ENCODE measurements at places on chromosomes 7 and 10.

- DNase-seq, result no peak
These were observed 154.4 kb upstream of the AKR1E2 start for GRCh38 chr10:4671451-4672145.

- DNase-seq, result no peak
These were observed 197.7 kb upstream of the FRMD4A start for GRCh38 chr10:14528450-14528849.

- no peak for DNase-seq
These were observed 102.0 kb upstream of the FAM20C start for GRCh38 chr7:90111-91063.

- DNase-seq, result no peak
These were observed 155.5 kb downstream of the RNF216 start for GRCh38 chr7:5625938-5626337.

DNA sequence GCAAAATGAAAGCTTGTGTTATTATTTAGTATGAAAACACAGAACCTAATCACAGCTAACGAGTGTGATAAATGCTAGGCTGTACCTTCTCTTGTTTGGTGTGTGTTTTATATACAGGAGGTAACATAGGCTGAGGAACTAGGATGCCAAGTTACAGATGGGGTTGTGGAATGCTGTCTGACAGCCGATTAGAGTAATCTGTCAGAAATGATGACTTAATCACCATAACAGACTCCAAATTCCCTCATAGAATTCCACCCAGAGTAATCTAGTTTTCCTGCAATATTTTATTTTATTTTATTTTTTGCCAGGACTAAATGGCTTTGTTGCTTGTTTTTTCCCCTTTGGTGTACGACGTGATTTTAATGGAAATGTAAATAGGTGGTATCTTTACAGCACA lies 221.2 kb downstream of the CELF2 start:
- DNase-seq, result no peak

GRCh38 chr10:110303681-110304080 lies 1.0 kb downstream of the SMNDC1 start:
- DNase-seq, result no peak

DNA sequence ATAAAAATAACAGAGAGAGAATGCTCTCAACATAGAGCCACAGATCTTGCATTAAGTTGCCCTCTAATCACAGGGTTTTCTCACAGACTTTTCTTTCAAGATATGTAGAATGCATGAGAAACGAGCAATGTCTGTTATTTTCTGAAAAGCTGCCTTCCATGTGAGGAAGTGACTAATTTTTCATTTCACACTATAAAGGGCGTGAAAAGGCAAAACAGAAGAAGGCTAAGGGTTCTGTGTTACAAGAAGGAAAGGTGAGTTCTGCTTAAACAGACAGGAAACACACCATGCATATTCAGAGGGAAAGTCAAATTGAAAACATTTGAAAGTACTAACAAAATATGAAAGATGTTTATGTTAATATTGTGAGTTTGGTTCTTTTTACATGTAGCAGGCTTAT lies 189.2 kb downstream of the SEMA3D start:
- DNase-seq, result no peak

DNA sequence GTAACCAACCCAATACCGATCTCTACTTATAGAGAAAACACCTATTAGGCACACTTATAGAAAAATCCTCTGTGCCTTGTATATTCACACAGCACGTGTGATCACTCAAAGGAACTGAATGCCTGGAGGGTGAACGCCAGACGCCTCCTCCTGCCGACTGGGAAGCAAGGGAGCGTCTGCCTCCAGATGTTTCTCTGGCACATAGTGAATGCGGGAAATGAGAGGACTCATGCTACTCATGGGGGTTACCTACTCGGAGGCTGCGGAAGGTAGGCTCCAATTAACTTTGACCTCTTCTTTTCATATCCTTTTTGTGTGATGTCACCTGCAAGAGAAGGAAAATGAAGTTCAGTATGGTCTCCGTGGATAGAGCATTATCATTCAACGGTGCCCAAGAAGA lies 203.3 kb downstream of the DIP2C start:
- no peak for DNase-seq

- DNase-seq, result no peak
These were observed 153.3 kb downstream of the LRRTM3 start for GRCh38 chr10:67079126-67079525.

DNA sequence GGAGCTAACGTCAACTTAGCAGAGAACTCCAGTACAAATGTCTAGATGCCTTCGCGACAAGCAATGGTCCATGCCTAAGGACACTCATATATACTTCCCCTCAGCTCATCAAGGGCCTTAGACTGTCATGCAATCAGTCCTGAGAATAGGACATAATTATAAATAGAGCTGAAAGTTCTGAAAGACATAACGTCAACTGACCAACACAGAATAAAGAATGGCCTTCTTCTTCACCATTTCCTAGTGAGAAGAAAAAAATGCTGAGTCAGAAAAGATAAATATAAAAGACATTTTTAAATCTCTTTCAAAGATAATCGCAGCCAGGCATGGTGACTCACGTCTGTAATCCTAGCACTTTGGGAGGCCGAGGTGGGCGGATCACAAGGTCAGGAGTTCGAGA lies 83.2 kb downstream of the ARMH3 start:
- no peak for DNase-seq

DNA sequence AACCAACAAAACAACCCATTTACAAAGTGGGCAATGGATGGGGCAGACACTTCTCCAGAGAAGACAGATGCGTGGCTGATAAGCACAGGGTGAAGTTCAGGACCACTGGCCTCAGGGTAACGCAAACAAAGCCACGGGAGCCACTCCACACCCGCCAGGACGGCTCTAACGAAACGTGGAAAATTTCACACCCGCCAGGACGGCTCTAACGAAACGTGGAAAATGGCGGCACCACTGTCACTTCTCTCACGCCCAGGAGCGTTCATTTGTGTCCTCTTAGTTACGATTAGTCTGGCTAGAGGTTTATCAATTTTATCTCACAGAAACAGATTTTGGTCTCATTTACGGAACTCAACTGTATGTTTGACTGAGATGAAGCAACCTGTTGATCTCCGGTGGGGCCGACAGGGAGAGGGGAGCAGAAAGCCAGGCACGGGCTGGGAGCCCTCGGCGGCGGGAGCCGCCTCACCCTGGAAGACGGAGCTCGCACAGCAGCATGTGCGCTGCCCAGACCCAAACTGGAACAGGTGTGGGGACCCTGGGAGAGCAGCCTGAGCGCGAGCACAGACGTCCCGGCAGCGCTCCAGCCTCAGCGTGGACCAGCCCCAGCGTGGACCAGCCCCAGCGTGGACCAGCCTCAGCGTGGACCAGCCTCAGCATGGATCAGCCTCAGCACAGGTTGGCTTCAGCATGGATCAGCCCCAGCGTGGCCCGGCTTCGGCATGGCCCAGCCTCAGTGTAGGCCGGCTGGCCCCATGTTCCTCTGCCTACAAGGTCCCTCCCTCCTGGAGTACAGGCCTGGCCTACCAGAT lies 243.5 kb downstream of the MAD1L1 start:
- DNase-seq, result no peak

GRCh38 chr7:34564091-34564490 lies 93.9 kb upstream of the NPSR1 start:
- DNase-seq, result no peak

- no peak for DNase-seq
These were observed 397.9 kb downstream of the TNS3 start for GRCh38 chr7:47183862-47184590.

DNA sequence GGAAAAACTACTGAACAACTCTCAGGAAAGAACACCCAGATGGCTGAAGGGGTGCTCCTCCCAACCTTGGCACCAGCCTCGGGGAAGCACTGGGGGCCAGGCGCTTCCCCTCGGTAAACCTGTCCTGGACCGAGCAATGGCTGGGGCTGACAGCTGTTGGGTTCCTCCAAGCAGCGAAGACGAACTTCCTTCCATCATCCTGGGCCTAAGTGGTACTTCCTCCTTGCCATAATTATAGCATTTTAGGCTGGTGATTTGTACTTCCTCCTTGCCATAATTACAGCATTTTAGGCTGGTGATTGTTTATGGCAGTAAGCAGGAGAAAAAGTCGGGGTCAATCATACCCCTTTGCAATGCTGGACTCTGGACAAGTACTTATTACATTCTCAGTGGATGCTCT lies 69.3 kb downstream of the MYOF start:
- no peak for DNase-seq

DNA sequence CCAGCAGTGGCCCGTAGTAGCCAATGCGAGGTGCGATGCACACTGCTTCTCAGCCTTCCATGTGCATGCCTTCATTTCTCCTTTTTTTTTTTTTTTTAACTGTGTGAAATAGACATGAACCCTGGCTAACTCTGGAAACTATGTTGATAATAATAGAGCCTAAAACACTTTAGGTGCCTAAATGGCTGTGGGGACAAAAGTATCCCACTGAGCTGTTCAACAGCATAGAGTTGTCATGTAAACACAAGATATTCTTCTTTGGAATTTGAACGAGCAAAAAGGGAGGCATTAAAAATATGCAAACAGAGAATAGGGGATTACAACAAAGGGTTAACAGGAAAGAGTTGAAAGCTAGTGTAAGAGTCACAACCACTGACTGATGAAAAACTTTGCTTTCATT lies 162.1 kb upstream of the NOBOX start:
- DNase-seq, result no peak

GRCh38 chr7:136654406-136654805 lies 214.0 kb upstream of the CHRM2 start:
- DNase-seq, result no peak

- DNase-seq, result no peak
These were observed 269.6 kb downstream of the MDFIC start for GRCh38 chr7:115191526-115191925.

DNA sequence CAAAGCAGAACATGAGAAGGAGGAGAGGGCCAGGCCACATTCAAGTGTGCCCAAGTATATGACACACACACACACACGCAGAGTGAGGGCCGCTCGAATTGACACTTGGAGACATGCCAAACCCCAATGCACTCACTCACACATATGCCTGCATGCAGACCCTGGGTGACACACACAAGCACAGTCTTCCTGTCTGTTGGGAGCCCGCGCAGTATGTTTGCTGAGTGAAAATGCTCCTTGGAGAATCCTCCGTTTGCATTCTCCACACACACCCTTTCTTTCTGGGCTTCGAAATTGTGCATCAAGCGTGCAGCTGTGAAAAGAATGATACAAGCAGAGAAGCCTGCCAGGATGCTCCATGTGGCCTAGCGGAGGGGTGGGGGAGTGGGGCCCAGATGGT lies 120.9 kb downstream of the PLXNA4 start:
- no peak for DNase-seq

GRCh38 chr7:42739638-42740037 lies 172.2 kb downstream of the C7orf25 start:
- DNase-seq, result no peak

DNA sequence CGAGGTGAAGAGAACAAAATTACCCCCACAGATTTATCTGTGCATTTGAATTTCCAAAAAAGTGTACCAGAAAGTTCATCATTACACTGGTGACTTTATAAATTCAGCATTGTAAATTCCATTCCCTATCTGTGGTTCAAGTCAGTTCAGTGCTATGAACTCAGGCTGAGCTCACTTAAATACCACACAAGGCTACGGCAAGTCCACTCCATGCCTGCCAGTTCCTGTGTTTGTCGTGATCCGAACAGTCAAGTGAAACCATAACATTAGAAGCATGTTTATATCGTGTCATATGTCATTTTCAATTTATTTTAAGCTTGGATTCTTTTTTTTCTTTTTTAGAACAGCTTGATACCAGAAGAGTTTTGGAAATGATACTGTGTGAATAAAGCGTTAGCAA lies 14.8 kb downstream of the MBL2 start:
- DNase-seq, result no peak

GRCh38 chr7:105782391-105783042 lies 93.9 kb downstream of the ATXN7L1 start:
- no peak for DNase-seq

DNA sequence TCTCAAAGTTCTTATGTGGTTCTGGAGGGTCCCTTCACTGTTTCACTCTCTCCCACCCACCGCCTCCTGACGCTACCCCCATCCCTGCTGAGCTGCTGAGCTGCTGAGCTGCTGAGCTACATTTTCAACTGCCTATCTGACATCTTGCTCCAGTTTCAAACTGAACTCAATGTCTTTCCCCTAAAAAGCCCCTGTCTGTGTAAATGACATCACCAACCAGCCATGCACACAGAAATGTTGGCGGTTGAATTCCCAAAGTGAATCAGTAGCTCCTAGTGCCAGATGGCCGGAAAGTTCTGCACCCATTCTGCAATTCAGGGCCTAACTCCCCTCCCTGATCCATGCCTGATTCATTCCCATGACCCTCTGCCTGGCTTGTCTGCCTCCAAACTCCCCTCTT lies 71.2 kb downstream of the WNT2 start:
- no peak for DNase-seq

GRCh38 chr10:11209830-11210181 lies 192.1 kb downstream of the CELF2 start:
- no peak for DNase-seq

DNA sequence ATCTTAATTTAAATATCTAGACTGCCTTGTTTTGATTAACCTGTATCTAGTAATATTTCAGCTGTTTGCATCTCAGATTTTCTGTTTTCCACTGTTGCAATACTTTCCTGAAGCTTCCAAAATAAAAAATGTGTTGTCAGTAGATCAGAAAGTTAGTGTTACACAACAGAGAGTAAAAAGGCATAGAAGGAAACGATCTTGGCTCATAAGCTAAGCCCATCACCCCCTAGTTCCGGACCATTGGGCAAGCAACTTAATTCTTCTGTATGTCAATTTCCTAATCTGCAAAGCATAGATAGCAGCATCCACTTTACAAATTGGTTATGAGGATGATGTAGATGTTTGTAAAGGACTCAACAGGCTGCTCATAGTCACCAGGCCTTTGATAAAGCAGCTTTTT lies 4.4 kb downstream of the PON3 start:
- DNase-seq, result no peak

- no peak for DNase-seq
These were observed 1.8 kb downstream of the COMMD3 start for GRCh38 chr10:22317771-22318565.

DNA sequence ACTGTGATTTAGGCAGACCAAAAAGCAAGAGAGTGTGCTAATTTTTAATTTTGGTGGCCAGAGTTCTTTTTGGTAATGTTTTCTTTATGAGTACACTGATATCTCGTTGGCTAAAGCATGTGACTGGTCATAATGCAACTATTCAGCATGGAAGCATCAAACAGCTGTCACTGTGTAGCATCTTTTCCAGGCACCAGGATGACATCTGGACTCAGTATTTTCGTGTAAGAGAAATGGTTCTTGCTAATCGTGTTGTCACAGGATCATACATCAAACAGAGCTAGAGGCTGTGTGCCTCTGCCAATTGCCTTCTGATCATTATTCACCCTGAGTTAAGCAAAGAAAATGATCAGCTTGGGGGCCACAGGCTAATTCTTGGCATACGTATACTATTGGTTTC lies 118.9 kb downstream of the SND1 start:
- no peak for DNase-seq

GRCh38 chr7:155612658-155613057 lies 31.8 kb upstream of the RBM33 start:
- DNase-seq, result no peak

- DNase-seq, result no peak
These were observed 647.7 kb upstream of the GALNT17 start for GRCh38 chr7:70484255-70484654.

GRCh38 chr7:30430777-30431176 lies 47.8 kb downstream of the NOD1 start:
- no peak for DNase-seq

- DNase-seq, result no peak
These were observed 29.8 kb downstream of the DIP2C start for GRCh38 chr10:659688-660141.
